Cardiac septum (tissue), 1 donor: ENCODE measurements at places on chromosomes 6 and 20.

GRCh38 chr6:47261191-47261590 lies 48.5 kb downstream of the TNFRSF21 start:
- DNase-seq, result no peak

GRCh38 chr20:50034567-50035180 lies 51.9 kb downstream of the SNAI1 start:
- no peak for DNase-seq

DNA sequence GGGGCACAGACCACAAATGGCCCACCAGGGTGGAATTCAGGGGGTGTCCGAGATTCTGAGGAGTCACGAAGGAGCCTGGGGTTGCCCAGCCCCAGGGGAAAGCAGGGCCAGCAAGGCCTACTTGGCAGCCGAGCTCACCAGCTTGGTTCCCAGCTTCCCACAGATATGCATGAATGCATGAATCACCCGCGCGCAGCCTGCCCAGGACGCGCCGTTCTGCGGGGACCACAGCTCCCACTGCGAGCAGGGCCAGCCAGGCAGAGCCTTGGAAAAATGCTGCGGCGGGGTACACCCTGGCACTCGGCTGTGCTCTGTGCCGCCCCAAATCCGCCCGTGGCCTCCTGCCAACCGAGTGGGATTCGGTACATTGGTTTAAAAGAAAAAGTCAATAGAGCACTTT lies 211.0 kb downstream of the NFATC2 start:
- DNase-seq, result no peak

DNA sequence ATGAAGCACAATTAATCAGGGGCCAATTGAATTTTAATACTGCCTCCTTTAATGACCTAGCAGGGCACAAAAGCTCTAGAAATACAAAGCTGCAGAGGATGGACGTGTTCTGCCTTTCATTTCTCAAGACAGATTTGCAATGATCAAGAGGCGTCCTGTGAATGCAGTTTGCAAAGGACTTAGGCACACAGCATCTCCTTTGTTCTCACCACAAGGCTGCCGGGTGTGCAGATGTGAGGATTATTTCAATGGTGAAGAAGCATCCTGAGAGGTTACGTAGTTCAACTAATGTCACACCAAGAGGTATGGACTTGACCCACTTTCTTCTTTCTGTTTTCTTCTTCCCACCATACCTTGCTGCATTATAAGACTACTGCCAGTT lies 42.9 kb upstream of the SPTLC3 start:
- no peak for DNase-seq

DNA sequence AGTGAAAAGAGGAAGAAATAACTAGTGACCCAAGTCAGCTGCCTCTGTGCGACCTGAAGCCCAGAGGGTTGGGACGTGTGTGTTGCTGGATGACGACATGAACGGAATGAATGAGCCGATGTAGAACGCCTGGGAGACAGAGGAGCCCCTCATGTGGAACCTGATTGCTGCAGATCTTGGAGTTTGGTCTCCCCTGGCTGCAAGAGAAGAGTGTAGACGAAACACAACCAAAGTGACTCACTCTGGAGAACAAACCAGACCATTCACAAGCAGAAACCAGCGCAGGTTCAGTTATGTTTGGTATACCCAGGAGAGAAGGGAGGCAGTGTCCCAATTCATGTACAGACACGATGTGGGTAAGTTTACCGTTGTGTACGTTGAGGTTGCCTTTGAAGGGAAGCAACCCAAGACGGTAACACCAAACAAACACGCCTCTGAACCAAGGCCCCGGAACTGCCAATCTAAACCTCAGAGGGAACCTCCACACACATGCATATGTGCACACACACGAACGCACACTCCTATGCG lies 265.9 kb downstream of the BMP7 start:
- peak; percentile 12 for DNase-seq

GRCh38 chr6:73076211-73076954 lies 148.9 kb downstream of the KHDC1L start:
- no peak for DNase-seq

DNA sequence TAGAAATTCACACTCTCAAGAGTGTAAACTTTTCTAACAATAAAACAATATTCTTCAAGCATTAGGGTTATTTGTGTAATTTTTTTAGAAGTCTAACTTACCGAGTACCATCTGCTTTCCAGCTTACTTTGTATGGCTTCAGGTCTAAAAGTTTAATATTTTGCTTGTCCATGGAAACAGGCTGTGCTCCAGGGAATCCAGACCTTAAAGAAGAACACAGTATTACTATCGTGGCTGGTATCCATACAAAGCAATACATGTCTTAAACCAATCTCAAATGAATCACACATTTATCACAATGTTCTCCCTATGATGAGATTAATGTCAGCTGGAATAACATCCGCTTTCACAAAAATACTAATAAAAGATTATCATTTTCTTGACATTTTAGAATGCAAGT lies 73.0 kb downstream of the RNGTT start:
- no peak for DNase-seq

DNA sequence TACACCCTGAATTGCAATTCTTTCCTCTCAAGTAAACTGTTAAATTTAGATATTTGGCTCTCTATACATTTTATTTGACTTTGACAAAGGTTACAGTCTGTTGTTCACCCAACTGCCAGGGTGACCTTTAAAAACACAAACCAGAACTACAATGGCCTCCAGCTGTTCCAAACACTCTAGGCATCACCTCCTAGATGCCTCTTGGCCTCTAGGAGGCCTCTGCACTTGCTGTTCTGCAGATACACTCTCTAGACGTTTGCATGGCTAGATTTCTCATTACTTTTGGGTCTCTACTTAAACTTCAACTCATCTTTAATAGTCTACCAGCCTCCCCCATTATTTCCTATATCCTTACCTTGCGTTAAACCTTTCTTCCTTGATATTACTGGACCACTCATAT lies 102.8 kb upstream of the BEND3 start:
- no peak for DNase-seq

DNA sequence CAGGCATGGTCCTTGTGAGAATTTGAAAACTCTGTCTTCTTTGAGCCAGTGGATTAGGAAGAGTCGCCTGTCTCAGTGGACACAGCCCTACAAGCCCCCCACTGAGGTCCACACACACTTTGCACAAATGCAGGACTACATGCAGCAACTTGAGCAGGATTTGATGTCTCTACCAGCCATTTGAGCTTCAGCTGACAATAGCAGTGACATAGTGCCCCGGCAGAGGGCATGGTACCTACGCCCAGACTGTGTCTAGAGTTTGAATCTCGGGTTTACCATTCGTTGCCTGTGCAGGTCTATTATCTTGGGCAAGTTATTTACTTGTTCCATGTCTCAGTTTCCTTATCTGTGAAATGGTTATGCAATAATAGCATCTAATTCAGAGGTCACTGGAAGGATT lies 580.1 kb downstream of the TFAP2B start:
- DNase-seq, result no peak
